ENCODE measurements at places on chromosomes 1 and 21.

- no peak for DNase-seq
Observed at GRCh38 chr21:45642122-45642813, 1.3 kb upstream of the PCBP3 start.

GRCh38 chr1:15418806-15419515 lies 9.3 kb downstream of the EFHD2 start:
- no peak for DNase-seq

DNA sequence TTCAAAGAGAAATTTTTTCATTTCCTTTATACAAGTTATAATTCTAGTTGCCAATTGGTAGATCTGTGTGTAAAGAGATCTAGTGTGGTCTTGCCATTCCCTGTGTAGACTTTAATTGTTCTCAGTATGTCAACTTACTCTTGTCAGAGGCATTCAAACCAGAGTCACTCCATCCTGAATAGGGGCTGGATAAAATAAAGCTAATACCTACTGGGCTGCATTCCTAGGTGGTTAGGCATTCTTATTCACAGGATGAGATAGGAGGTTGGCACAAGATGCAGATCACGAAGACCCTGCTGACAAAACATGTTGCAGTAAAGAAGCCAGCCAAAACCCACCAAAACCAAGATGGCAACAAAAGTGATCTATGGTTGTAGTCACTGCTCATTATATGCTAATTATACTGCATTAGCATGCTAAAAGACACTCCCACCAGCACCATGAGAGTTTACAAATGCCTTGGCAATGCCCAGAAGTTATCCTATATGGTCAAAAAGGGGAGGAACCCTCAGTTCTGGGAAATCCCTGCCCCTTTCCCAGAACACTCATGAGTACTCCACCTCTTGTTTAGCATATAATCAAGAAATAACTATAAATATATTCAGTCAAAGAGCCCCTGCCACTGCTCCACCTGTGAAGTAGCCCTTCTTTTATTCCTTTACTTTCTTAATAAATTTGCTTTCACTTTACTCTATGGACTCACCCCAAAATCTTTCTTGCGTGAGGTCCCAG lies 74.0 kb upstream of the ADAMTS5 start:
- no peak for DNase-seq

DNA sequence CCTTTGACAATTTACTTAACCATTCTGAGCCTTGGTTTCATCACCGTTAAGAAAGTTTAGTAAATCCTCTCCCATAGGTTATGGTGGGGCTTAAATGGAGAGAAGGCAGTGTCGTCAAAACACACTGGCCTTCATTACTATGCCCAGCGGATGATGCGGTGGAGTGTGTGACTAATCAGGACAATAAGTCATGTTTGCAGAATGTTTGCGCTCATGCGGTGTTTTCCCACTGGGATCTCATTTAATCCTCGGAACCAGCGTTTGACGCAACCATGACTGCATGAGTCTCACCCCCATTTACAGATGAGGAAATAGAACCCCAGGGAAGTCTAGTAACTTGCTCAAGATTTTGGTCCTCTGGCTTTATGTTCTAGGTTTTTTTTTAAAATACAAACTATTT lies 17.5 kb downstream of the SLC26A9 start:
- no peak for DNase-seq

DNA sequence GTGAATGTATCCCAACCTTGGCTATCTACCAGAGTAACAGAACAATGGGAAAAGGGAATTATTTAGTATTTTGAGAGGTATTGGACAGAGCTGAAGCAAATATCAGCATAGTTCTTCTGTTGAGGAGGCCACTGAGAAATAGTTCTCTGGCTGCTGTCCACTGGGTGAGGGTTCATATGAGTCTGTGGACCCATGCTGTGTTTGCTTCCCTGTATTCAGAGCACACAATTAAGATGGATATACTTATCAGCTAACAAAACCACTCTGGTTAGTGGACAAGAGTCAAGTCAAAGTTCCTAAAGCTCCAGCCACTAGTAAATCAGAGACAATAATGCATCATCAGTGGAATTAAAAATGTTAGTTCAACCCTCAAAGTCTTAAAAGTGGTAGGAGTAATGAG lies 66.1 kb downstream of the RGS18 start:
- no peak for DNase-seq

DNA sequence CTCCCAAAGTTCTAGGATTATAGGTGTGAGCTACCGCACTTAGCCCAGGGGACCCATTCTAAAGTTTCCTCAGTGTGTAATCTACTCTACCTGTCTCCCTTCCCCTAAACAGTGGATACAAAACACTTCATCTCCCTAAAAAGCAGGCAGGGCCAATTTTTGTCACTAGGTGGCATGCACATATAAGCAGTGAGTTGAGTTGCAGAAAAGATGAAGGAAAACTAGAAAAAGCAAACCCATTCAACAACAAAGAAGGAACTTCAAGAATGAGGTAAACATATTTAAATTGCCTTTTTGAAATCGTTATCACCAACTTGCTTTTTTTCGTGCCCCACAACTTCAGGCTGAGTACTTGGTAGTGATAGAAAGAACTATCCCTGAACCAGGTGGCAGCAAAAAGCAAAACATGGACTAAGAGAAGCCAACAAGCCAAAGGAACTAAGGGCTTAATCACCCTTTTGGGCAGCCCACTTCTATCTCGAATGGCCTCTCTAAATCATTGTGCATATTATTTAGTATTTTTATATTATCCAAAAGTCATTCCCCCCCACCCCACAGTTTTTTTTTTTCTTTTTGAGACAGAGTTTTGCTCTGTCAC lies 19.7 kb upstream of the ALDH9A1 start:
- DNase-seq: peak; percentile 18
